ENCODE measurements at places on chromosomes 16 and 17. TPM values are rescaled to one million over a fixed set of nuclear protein-coding genes. Genes with fewer than 3 reads are reported as not detected.

The OR1E1 gene
- not detected for total RNA-seq

The UMOD gene
- not detected for total RNA-seq

The UQCRC2 gene
- total RNA-seq: 179 TPM

The TVP23A gene
- 0.34 TPM for total RNA-seq

The SDK2 gene
- 11.2 TPM for total RNA-seq

The KCNJ16 gene
- 0.73 TPM for total RNA-seq

The AATK gene
- total RNA-seq: 0.54 TPM

- no peak overlapping the region for H3K4me3 ChIP-seq
- H3K27me3 ChIP-seq: peaks cover 18% of the 10 kb centered on the region
- DNase-seq: peak; percentile 4
- H3K4me1 ChIP-seq: no peaks in the 10 kb centered on the region
Measured at GRCh38 chr16:12896562-12896961, 4.8 kb upstream of the SHISA9 start.

GRCh38 chr17:46266656-46267544 is 28.0 kb upstream of the LRRC37A start:
- peak overlapping the region; percentile 77 for H3K4me3 ChIP-seq
- H3K27ac ChIP-seq: peak overlapping the region; percentile 69
- peaks cover 2% of the 10 kb centered on the region for H3K27me3 ChIP-seq
- peak; percentile 79 for DNase-seq
- H3K4me1 ChIP-seq: peaks cover 19% of the 10 kb centered on the region
- no peaks in the 10 kb centered on the region for H3K36me3 ChIP-seq

DNA sequence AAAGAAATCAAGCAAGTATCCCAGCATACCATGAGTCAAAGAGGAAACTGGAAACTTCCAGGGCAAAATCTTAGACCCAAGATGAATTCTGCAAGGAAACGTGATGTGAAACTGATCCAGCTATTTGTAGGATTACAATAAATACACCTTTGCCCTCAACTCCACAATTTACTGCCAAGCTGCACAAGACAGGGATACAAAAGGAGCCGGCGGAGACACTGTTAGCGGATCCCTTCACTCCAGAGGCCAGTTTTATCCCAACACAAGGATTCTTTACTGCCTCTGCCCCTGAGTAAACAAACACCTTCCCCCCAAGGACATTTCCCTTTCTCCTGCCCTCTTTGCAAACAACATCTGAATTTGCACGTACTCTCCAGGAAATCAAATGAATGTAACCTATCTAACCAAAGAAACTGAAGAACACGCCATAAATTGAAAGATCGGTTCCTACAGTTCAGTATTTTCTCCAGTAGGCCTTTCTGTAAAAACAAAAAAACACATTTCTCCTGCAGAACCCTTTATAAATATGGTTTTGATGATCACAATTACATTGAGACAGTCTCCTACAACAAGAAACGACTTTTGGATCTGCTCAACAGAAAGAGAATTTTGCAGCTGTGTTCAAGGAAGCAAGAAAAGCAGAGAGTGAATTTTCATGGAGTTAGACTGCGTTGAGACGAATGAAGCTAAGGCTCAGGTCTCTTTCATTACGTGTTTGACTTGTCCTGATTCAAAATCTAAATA is 1.4 kb upstream of the CBX2 start:
- peaks cover 12% of the 10 kb centered on the region for H3K4me1 ChIP-seq
- H3K27me3 ChIP-seq: peaks cover 39% of the 10 kb centered on the region
- no peak overlapping the region for H3K4me3 ChIP-seq
- H3K27ac ChIP-seq: no peak overlapping the region
- no peak for DNase-seq

DNA sequence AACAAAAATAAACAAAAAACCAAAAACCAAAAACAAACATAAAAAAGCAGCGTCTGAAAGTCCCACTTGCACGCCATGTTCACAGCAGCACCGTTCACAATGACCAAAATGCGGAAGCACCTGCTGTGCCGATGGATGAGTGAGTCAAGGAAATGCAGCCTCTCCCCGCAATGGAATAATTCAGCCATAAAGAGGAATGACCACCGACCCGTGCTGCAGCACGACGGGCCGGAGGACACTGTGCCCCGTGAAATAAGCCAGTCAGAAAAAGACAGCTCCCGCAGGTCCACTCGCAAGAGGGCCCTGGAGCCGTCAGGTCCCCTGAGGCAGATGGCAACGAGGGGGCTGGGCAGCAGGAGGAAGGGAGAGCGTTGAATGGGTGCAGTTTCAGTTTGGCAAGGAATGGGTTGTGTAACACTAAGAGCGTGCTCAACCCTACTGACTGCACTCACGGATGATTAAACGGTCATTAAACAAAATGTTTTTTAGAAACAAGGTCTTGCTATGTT is 5.1 kb downstream of the CLCN7 start:
- H3K27ac ChIP-seq: no peak overlapping the region
- H3K36me3 ChIP-seq: no peaks in the 10 kb centered on the region
- H3K27me3 ChIP-seq: no peaks in the 10 kb centered on the region
- no peak overlapping the region for H3K4me3 ChIP-seq

DNA sequence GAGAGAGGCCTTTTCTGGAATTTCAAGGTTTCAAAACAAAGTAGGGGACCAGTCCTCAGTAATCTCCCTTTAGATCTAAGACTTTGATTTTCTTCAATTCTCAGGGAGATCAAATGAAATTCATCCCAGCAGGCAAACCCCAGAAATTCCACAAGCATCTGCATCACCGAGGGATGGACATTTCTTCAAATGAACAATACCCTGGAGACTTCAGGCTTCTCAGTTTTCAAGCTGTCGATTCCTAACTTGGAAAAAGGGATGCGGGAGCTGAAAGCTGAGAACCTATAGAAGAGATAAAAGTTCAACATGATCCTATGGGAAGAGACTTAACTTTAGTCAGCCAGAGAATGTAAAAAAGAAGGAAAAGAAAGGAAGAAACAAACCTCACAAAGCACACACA is 296.9 kb upstream of the CDH5 start:
- no peak overlapping the region for H3K4me3 ChIP-seq
- no peaks in the 10 kb centered on the region for H3K36me3 ChIP-seq

- H3K27ac ChIP-seq: no peak overlapping the region
- H3K36me3 ChIP-seq: no peaks in the 10 kb centered on the region
- H3K4me3 ChIP-seq: no peak overlapping the region
- no peak for DNase-seq
Measured at GRCh38 chr16:24073321-24073720, 182.8 kb upstream of the CACNG3 start.

GRCh38 chr17:35536664-35537171 is 760 bp downstream of the SLFN12L start:
- H3K27ac ChIP-seq: no peak overlapping the region
- no peaks in the 10 kb centered on the region for H3K36me3 ChIP-seq
- H3K4me3 ChIP-seq: no peak overlapping the region
- H3K4me1 ChIP-seq: no peaks in the 10 kb centered on the region
- no peak for DNase-seq
- peaks cover 9% of the 10 kb centered on the region for H3K27me3 ChIP-seq

GRCh38 chr17:57097832-57098421 is 12.9 kb downstream of the AKAP1 start:
- H3K27ac ChIP-seq: no peak overlapping the region
- peak; percentile 72 for DNase-seq
- H3K4me3 ChIP-seq: no peak overlapping the region
- peaks cover 11% of the 10 kb centered on the region for H3K4me1 ChIP-seq

- peak overlapping the region; percentile 27 for H3K27ac ChIP-seq
- DNase-seq: peak; percentile 2
- H3K27me3 ChIP-seq: no peaks in the 10 kb centered on the region
- no peaks in the 10 kb centered on the region for H3K4me1 ChIP-seq
Measured at GRCh38 chr17:56834380-56835263, 671 bp downstream of the DGKE start.

DNA sequence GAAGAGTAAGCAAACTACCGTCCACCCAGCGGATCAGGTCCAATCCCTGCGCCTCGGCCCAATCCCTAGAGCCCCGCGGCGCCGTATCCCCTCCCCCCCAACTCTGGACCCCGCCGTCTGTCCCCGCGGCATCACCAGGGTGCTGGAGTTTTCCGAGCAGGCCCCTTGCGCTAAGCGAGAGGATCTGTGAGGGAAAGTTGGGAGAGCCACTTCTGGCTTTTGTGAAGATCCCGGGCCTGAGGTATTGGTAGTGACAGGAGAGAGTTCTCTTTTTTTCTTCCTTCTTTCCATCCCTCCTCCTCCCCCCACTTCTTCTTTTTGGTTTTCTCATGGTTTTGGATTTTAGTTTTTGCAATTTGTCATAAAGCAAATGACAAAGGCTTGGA is 3.5 kb upstream of the DLX4 start:
- H3K36me3 ChIP-seq: no peaks in the 10 kb centered on the region
- H3K27me3 ChIP-seq: peaks cover 89% of the 10 kb centered on the region
- peaks cover 6% of the 10 kb centered on the region for H3K4me1 ChIP-seq
- H3K27ac ChIP-seq: no peak overlapping the region
- DNase-seq: no peak
- no peak overlapping the region for H3K4me3 ChIP-seq

- H3K36me3 ChIP-seq: no peaks in the 10 kb centered on the region
- no peaks in the 10 kb centered on the region for H3K27me3 ChIP-seq
- H3K4me1 ChIP-seq: no peaks in the 10 kb centered on the region
- no peak overlapping the region for H3K4me3 ChIP-seq
- H3K27ac ChIP-seq: no peak overlapping the region
Measured at GRCh38 chr17:53496356-53496755, 326.4 kb upstream of the KIF2B start.

GRCh38 chr16:85529489-85530369 is 83.4 kb upstream of the GSE1 start:
- peaks cover 4% of the 10 kb centered on the region for H3K4me1 ChIP-seq
- no peak for DNase-seq
- H3K27ac ChIP-seq: no peak overlapping the region
- H3K4me3 ChIP-seq: no peak overlapping the region
- no peaks in the 10 kb centered on the region for H3K27me3 ChIP-seq
- no peaks in the 10 kb centered on the region for H3K36me3 ChIP-seq

GRCh38 chr17:33277436-33278100 is 15.5 kb downstream of the ASIC2 start:
- no peaks in the 10 kb centered on the region for H3K4me1 ChIP-seq
- no peak overlapping the region for H3K4me3 ChIP-seq
- H3K27me3 ChIP-seq: no peaks in the 10 kb centered on the region
- H3K36me3 ChIP-seq: no peaks in the 10 kb centered on the region

GRCh38 chr17:60526726-60527125 is 684 bp upstream of the APPBP2 start:
- peaks cover 3% of the 10 kb centered on the region for H3K4me1 ChIP-seq
- H3K27me3 ChIP-seq: no peaks in the 10 kb centered on the region
- peak overlapping the region; percentile 100 for H3K4me3 ChIP-seq
- no peaks in the 10 kb centered on the region for H3K36me3 ChIP-seq

DNA sequence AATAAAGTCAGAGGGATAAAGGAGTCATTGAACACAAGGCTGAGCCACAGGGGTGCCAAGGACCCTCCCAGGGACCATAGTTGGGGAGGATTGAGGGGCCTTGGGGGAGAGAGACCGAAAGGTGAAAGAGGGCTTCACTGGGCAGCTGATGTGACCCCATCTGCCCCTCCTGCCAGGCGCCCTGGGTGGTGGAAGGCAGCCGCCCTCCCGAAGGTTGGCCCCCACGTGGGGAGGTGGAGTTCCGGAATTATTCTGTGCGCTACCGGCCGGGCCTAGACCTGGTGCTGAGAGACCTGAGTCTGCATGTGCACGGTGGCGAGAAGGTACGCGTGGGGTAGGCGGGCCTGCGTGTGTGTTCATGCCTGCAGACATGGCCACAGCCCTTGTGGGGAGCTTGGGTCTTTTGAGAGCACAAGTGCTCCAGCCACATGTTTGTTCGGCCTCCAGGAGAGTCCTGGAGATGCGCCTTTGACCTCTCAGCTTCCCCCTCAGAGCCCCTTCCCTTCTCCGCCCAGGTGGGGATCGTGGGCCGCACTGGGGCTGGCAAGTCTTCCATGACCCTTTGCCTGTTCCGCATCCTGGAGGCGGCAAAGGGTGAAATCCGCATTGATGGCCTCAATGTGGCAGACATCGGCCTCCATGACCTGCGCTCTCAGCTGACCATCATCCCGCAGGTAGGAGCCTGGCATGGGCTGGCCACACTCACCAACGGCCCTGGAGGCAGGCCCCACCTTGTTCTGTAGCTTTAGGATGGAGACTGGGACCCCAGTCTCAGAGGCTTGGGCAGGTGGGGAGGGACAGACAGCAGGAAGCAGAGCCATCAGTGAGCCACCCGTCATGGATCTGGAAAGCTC is 24.1 kb downstream of the ANKRD40 start:
- no peak overlapping the region for H3K4me3 ChIP-seq
- DNase-seq: no peak
- no peak overlapping the region for H3K27ac ChIP-seq

DNA sequence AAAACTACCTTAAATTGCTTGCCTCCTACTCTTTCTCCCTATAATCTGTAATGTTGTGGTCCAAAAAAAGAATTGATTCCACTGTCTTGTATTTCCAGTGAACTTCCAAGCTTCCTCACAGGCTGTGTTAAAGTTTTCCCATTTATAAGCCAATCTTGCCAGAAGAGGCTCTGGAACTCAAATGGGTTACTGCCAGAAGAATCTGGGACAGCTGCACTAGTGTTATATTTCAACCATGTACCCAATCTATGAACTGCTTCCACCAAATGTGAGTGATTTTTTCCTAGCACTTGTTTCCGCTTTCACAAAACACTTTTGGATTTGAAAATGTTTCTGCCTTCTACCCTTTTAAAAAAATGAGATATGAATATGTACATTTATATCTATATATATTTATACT is 1.8 kb downstream of the CCDC43 start:
- no peak for DNase-seq
- H3K27ac ChIP-seq: no peak overlapping the region
- H3K4me1 ChIP-seq: peaks cover 13% of the 10 kb centered on the region
- peaks cover 5% of the 10 kb centered on the region for H3K36me3 ChIP-seq
- H3K27me3 ChIP-seq: no peaks in the 10 kb centered on the region

- peak; percentile 25 for DNase-seq
- H3K27me3 ChIP-seq: no peaks in the 10 kb centered on the region
- no peak overlapping the region for H3K27ac ChIP-seq
- peaks cover 9% of the 10 kb centered on the region for H3K4me1 ChIP-seq
Measured at GRCh38 chr17:43524945-43525575, 21.1 kb downstream of the ETV4 start.

DNA sequence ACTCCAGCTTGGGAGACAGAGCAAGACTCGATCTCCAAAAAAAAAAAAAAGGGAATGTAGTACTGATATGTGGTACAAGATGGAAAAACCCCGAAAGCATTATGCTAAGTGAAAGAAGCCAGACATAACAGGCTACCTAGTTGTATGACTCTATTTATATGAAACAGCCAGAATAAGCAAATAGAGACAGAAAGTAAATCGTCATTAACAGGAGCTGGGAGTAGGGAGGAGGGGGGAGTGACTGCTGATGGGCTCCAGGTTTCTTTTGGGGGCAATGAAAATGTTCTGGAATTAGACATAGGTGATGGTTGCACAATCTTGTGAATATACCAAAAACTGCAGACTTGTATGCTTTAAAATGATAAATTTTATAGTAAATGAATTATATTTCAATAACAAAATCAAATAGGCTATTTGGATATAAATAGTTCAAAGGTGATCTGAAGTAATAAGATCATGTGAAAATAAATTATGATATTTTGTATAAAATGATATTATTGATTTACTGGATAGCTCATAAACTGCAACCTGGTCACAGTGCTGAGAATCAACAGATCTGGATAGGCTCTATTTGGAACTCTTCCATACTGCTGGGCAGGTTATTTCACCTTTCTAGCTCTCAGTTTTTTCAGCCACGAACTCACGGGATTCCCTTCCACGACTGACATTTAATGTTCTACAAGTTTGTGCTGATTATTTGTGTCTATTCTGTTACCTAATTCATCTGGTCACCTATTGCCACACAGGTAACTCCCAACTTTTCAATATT is 27.1 kb downstream of the ZNF652 start:
- DNase-seq: no peak
- no peaks in the 10 kb centered on the region for H3K27me3 ChIP-seq
- no peaks in the 10 kb centered on the region for H3K36me3 ChIP-seq
- no peak overlapping the region for H3K27ac ChIP-seq

- no peak overlapping the region for H3K4me3 ChIP-seq
- no peaks in the 10 kb centered on the region for H3K36me3 ChIP-seq
- no peaks in the 10 kb centered on the region for H3K27me3 ChIP-seq
- no peak overlapping the region for H3K27ac ChIP-seq
- no peak for DNase-seq
Measured at GRCh38 chr16:82758904-82759303, 132.1 kb downstream of the CDH13 start.
